ENCODE measurements at places on chromosomes 4 and X.
A peak's percentile ranks its signal among the peaks of the same experiment; 100 is the strongest.

DNA sequence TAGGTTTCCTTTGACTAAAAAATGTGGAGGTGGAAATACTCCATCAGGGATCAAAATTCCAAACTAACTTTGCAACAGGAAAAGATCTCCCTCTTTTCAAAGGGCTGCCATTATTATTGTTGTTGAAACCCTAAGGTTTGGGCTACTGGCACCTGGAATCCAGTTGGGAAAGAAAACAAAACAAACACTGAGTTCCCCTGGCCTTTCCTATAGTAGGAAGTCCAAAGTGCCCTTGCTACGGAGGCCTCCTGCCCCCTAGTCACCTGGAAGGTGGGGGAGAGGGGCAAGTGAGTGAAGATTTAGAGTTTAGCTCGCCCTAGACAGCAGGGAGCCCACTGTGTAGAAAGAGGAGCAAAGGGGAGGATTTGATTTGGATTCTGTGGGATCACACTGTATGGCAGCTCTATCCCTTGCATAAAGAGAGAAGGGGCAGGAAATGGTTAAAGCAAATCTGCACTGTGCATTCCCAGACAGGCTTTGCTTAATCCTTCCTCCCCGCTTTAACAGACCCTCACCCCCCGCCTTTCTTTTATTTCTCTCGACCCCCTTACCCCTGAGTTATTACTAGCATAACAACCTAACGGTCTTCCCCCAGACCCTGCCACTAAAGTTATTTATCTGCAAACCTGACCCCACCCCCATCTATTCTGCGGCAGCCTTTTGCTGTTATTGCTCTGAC is 627 bp upstream of the FAT4 start:
- DNase-seq: no peak

GRCh38 chr4:83556816-83557215 is 20.9 kb downstream of the GPAT3 start:
- DNase-seq: no peak

DNA sequence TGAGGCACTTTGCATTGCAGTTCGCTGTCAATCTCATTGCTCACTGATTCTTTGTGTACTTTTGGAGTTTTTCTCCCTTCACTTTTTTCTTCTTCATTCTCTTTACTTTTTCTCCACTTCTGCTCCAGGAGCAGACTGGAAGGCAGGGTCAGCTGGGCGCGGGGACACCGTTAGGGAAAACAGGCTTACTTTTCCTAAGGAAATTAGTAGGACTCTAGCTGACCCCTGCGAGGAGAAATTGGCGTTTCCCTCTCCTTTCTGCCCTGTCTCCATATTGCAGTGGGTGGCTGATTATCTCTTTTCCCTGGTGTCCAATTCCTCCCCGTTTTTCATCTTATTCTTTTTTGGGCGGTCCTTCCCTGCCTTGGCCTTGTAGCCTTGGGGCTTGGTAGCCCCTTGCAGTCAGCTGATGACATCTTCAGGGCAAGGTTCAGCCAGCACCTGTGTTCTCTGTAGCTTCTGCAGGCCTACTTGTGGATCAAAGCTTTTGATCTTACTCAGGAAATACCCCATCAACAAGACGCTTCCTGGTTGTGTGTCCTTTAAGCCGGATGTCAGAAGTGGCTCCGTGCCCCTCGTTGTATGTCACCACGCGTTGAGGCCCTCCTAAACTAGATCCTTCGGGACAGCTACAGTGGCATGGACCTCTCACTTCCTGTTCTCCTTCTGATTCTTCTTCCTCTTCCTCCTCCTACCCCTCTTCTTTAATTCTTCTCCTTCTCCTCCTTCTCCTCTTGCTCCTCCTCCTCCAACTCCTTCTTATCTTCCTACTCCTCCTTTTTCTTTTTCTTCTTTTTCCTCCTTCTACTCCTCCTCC is 36.1 kb downstream of the NBDY start:
- DNase-seq: no peak

- DNase-seq: no peak
These were observed 111.3 kb downstream of the AFF1 start for GRCh38 chr4:87046121-87046551.

- DNase-seq: no peak
These were observed 280.7 kb downstream of the BCOR start for GRCh38 chrX:39816871-39817731.

- peak; percentile 39 for DNase-seq
These were observed 22.0 kb downstream of the DYNLT3 start for GRCh38 chrX:37825215-37825842.

- DNase-seq: no peak
These were observed 583.3 kb upstream of the TENM3 start for GRCh38 chr4:181659876-181660275.

GRCh38 chrX:119880076-119880475 is 8.4 kb downstream of the NDUFA1 start:
- no peak for DNase-seq

- DNase-seq: no peak
These were observed 77.6 kb downstream of the RASL11B start for GRCh38 chr4:52939739-52940138.

DNA sequence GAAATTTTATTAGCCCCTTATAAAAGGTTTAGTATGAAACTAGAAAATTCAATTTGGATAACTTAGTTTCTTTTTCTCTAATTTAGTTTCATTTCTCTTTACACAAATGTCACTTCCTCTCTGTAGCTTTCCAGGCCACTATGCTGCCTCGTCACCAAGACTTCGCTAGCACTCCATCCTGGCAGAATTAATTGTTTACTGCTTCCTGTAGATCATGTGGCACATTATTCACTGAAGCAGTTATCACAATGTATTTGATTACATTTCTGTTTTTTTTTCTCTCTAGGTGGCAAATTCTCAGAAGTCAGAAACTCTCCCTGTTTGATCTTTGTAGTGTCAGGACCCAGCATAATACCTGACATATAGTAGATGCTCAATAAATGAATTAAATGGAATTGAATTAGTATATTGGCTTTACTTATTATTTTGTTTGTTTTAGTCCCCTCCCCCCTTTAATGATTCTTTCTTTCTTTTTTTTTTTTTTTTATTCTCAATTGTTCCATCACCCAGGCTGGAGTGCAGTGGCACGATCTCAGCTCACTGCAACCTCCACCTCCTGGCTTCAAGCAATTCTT is 9.3 kb upstream of the SAT1 start:
- peak; percentile 12 for DNase-seq

DNA sequence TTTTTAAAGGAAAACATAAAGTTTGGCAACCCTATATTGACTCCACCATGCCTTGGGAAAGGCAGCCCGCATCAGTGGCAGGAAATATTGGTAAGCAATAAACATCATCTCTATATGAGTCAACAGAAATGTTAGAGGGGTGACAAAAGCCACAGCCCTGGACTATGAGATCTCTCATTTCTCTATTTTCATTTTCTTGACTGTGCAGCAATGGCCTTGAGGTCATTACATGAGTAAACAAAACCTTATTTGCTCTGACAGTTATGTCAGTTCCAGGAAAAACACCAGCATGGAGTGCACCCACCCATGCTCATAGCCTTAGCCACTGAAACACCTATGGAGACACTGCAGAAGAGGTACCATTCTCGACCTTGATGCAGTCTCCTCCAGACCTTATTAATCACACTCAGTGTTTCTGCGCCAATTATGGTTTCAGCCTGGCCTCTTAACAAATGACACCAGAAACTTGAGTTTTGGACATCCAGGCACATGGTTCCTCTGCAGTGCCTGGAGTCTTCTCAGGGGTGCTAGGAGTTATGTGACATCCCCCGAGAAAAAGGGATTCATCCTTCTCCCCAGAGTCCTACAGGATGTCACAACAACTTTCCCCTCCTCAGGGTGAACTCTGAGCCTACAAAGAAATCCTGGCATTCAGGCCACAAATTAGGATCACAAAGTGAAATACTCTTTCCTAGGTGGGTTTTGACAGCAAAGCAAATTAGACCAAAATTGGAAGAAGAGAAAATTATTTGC is 16.0 kb upstream of the HPGD start:
- DNase-seq: no peak

DNA sequence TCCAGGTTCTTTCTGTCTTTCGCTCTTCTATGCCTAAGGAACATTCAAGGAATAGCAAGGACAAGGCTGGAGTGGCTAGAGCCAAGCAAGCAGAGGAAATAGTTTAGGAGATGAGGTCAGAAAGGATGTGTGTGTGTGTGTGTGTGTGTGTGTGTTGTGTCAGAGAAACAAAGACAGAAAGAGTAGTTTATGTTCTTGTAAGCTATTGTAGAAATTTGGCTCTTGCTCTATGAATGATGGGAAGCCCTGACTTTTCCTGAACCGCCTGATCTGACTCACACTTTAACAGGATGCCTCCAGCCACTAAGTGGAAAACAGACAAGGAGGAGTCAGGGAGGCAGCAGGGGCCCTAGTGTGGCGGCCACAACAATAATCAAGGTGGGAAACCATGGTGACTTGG is 39.7 kb downstream of the LGI2 start:
- no peak for DNase-seq
